Left renal pelvis (tissue), 4 donors: ENCODE measurements at places on chromosomes 1 and 21. TPM values are rescaled to one million over a fixed set of nuclear protein-coding genes. Genes with fewer than 3 reads are reported as not detected.

The LPGAT1 gene
- 23.5 TPM for polyA plus RNA-seq

The MPL gene
- polyA plus RNA-seq = 0.60 TPM

The RGS4 gene
- 13.1 TPM for polyA plus RNA-seq

The SAMD11 gene
- 43.9 TPM for polyA plus RNA-seq

The ATP6V1G3 gene
- polyA plus RNA-seq = not detected

The TDRD5 gene
- 5.6 TPM for polyA plus RNA-seq

The BEST4 gene
- 0.66 TPM for polyA plus RNA-seq

The DHX9 gene
- 273 TPM for polyA plus RNA-seq

The ITLN1 gene
- polyA plus RNA-seq = 1.6 TPM

The FMO4 gene
- 15.7 TPM for polyA plus RNA-seq

The CD1D gene
- polyA plus RNA-seq = 6.7 TPM

The PLEKHA6 gene
- polyA plus RNA-seq = 46.6 TPM

The ELAVL4 gene
- polyA plus RNA-seq = 5.7 TPM

DNA sequence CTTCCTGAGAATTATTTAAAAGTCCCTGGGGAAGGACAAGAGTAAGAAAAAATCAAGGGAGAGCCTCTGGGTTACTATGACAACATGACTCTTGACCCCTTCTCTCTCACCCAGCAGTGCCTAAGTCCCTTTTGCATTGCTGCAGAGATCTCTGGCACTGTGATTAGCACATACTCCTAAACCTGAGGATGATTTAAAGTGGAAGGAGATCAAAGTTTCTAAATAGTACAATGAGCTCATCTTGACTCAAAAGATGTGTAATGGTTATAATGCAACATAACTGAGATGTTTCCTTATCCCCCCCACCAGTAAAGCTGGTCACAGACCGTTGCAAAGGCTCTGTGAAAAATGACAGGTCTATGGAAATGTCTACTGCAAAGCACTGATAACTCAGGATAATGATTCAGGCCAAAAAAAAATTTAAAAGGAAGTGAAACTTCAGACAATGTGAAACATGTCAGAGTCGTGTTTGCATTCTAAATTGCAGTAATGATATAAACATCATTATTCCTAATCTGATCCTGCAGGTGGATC is 519.2 kb downstream of the KIF26B start:
- DNase-seq = no peak

DNA sequence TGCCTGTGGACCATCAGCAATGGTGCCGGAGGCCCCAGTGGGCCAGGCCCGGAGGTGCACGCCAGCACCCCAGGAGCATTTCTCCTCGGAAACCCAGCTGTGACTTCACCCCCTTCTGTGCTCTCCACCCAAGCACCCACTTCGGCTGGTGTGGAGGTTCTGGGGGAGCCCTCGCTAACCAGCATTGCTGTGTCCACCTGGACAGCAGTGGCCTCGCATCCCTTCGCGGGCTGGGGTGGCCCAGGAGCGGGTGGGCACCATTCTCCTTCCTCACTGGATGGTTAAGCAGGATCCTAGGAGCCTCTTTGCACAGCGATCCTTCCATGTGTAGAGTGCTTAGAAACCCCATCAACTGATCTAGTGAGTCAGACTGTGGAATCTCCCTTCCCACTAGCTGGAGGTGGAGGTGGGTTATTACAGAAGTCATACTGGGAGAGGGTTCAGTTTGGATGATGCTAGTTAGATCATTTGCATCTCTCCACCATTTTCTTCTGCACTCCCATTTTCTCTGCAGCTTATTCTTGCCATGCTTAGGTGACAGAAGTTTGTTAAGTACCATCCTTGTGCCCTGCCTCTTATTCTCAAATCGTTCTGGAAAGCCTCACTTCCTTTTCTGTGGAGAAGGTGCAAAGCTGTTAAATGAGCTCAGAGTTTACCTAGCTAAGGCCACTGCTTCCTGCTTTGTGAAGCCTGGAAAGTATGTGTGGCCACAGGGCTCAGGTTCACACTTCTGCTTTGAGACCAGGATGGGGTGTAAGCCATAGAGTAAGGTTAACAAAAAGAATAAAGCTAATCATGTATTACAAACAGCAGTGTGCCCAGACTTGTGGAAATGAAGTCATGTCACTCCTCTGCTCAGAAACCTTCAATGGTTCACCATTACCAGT is 32.3 kb downstream of the TBX19 start:
- DNase-seq = no peak

- no peak for DNase-seq
Observed at GRCh38 chr1:198088360-198089071, 68.3 kb upstream of the NEK7 start.

- no peak for DNase-seq
Observed at GRCh38 chr1:204426474-204426873, 14.9 kb upstream of the PPP1R15B start.

- DNase-seq = no peak
Observed at GRCh38 chr1:174153085-174153824, 6.1 kb upstream of the RABGAP1L start.

- DNase-seq = no peak
Observed at GRCh38 chr1:170073893-170074249, 624 bp downstream of the KIFAP3 start.

DNA sequence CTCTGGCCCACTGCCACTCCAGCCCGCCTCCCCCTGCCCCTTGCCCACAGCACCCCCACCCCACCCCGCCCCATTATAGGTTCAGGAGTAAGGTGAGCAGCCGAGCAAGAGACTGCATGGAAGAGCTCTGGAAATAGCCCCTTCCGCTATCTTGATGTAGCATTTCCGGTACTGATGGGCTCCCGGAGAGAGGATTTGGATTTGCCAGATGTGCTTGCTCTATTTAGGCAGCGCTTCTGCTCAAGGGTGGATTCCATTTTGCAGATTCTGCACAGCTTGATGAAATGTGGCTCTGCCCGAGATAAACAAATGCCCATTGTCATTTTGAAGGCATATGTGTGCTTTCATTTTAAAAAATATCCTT is 6.9 kb downstream of the TGFB2 start:
- no peak for DNase-seq

DNA sequence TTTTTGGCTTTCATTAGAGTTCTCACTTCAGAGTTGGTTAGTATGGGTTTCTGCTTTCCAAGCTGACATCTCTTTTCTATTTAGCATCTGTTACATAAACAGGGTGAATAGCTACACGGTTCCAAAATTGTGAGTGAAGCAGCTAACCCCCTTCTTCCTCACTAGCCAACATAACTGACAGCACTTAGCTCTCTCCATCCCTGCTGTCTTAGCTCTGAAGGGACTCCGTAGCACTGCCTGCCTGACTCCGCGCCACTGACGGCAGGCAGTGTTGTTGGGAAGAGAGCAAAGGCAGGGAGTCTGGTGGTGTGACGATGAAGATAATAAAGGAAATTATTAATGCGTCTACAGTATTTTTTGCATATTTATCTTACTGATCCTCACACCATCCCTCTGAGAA is 247.0 kb downstream of the PTBP2 start:
- DNase-seq = no peak

- DNase-seq = no peak
Observed at GRCh38 chr21:45074818-45075595, 627 bp downstream of the ADARB1 start.

DNA sequence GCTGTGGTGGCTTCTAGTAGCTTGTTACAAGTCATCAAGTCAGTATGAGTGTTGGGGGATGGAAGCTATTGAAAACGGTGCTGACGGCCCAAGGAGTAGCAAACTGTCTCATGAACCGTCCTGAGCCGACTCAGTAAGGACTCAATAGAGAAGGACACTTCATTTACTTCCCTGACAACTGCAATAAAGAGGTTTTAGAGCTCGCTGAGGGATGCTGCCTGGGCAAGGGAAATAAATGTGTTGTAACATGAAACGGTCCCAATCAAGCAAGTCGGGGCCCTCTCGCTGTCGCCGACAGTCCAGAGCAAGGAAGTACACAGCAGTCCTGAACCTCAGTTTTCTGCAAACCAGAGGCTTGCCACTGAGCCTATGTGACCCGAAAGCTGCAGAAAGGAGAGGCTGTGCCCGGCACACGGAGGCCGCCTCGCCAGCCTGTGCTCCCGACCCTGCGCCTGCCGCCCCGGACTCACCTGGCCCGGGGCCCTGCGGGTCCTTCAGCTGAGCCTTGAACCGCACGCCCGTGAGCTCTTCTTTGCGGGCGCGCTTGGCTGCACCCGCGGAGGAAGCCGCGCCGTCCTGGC is 423 bp downstream of the URB1 start:
- DNase-seq = no peak

DNA sequence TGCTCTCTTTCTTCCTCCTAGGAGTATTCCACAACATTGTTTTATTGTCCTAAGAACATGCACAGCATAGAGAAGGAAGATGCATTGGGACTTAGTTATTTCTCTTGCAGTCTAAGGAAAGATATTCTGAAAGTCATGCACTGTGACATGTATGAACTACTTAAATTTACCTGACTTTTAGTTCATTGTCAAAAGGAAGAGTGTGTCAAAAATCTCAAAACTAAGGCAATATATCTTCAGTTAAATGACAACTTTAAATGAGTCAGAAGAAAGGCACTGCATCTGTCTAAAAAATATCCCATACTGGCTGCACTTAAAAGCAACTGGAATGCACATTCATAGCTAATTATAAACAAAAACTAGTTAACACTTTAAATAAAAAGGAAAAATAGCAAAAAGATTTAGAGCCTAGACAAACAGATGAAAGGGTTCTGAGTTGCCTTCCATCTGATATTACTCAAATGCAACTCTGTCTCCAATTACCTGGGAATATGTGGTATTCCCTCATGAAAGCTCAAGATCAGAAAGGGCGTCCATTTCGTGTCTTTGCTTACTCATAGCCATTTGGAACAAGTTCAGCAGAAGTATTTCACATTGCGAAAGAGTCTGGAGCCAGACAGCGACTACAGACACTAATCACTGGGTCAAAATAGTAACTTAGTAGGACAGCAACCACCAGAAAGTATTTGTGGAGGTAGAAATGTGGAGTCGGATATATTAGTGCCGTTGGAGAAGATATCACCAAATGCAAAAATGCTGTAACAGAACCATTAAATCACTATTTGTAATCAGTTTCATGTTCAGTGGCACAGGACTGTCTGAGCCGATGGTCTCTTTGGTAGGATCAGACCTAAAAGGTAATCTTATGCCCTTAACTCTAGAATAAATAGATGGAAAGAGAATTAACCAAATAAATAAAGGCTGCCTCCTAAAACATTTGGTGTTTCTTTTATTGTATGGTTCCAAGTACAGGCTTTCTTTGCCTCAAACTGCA is 225.7 kb downstream of the GREM2 start:
- no peak for DNase-seq

DNA sequence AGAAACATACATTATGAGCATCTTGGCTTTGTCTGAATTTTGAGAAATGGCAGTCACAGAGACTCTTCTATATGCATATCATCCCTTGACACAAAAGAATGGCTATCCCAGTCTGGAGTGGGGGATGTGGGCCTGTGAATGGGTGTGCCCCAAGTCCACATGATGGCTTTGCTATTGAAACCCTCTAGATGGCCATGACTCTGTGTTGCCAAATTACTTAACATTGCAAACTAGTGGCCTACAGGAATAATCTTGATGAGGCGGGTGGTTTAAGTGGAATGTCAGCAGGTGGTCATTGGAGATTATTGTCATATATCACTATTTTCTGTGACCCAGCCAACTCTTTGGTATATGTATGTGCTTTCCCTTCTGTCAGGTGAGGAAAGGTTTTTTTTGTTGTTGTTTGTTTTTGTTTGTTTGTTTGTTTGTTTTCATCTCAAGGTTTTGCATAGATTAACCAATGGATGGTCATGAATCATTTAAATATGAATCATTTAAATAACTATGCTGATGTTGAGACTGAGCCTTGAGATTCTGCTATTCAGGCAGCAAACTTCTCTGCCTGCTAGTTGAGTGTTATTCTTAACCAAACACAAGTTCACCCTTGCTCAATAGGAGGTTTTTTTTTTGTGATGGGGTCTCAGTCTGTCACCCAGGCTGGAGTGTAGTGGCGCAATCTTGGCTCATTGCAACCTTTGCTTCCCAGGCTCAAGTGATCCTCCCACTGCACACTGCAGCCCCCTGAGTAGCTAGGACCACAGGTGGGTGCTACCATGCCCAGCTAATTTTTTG is 103.0 kb downstream of the NOS1AP start:
- DNase-seq = no peak

GRCh38 chr21:31141389-31142000 is 103.2 kb upstream of the KRTAP19-8 start:
- no peak for DNase-seq

GRCh38 chr1:201585093-201585483 is 46.2 kb downstream of the NAV1 start:
- DNase-seq = no peak

GRCh38 chr1:236530959-236531358 is 7.2 kb downstream of the LGALS8 start:
- no peak for DNase-seq

- no peak for DNase-seq
Observed at GRCh38 chr1:24324903-24325302, 5.7 kb downstream of the GRHL3 start.

- DNase-seq = no peak
Observed at GRCh38 chr1:29237129-29237821, 953 bp downstream of the PTPRU start.

DNA sequence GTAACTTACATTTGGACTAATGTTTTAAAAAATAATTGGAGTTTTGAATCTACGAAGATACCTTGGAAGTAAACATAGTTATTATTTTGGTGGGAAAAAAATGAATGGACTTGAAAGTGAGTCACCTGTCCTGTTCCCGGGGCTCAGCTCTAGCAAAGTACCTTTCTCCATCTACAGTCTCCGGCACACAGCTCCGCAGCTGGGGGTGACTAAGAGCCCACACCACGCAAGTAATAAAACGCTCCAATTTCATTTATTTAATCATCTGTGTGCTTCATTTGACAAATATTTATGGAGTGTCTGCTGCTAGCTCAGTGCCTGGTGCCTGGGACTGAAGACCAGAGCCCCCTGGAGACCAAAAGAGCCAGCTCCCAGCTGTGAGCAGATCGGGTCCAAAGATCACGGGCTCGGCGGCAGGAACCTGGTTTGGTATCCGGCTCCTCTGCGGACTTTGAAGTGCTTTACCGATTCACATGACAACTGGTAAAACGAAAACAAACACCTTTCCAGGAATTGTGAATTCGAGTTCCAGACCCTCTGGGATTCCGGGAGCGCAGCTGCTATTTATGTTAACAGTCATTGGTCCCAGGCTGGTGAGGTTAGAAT is 1.7 kb upstream of the RIPK4 start:
- no peak for DNase-seq

- DNase-seq = no peak
Observed at GRCh38 chr1:50163680-50164079, 55.0 kb downstream of the ELAVL4 start.

DNA sequence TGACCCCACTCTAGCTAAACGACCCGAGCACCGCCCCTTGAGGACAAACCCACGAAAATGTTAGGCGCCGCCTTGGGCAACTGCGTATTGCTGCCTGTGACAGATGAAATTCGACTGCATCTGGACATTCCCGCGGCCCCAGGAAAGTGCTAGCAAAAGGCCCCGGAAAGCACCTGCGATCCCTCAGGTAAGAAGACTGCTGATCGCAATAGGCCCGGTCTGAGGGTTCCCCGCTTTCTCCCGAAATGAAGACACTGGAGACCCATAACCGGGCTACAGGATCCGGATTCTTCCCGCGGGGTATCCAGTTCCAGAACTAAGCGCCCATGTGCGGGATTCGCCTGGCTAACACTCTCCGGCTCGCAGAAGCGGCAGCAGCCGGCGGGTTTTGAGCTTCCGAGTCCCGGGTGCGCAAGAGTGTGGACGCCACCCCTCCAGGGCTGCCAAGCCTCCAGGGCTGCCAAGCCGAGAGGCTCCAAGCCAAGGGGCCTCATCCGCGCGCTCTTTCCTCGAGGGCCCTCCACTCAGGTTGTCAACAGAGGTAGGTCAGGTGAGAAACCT is 157.9 kb upstream of the NBPF11 start:
- no peak for DNase-seq

GRCh38 chr21:41752231-41752681 is 14.6 kb downstream of the RIPK4 start:
- DNase-seq = no peak

- no peak for DNase-seq
Observed at GRCh38 chr1:87115317-87115890, 201.0 kb downstream of the HS2ST1 start.
